ENCODE measurements at places on chromosomes 5 and 9. TPM values are rescaled to one million over a fixed set of nuclear protein-coding genes. Genes with fewer than 3 reads are reported as not detected.

IFNA21 gene
- total RNA-seq: not detected

ZNF462 gene
- 0.92 TPM for total RNA-seq

OR2V2 gene
- total RNA-seq: not detected

DNA sequence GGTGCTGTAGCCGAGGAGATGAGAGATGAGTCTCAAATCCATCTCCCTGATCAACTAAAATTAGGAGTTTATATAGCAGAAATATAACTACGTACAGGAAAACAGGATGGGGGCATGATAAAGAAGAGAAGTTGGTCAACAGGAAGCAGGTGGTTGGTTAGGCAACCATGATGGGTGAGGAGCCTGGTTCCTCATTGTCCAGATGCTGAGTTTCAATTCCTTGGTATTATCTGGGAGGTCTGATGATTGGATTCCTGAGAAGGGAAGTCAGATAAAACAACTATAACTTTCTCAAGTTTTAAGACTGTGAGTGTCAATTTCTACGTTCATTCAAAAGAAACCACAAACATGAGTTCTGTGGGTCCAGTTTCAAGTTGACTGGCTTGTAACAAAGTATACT, 323.9 kb downstream of the MTRR start:
- DNase-seq: no peak

DNA sequence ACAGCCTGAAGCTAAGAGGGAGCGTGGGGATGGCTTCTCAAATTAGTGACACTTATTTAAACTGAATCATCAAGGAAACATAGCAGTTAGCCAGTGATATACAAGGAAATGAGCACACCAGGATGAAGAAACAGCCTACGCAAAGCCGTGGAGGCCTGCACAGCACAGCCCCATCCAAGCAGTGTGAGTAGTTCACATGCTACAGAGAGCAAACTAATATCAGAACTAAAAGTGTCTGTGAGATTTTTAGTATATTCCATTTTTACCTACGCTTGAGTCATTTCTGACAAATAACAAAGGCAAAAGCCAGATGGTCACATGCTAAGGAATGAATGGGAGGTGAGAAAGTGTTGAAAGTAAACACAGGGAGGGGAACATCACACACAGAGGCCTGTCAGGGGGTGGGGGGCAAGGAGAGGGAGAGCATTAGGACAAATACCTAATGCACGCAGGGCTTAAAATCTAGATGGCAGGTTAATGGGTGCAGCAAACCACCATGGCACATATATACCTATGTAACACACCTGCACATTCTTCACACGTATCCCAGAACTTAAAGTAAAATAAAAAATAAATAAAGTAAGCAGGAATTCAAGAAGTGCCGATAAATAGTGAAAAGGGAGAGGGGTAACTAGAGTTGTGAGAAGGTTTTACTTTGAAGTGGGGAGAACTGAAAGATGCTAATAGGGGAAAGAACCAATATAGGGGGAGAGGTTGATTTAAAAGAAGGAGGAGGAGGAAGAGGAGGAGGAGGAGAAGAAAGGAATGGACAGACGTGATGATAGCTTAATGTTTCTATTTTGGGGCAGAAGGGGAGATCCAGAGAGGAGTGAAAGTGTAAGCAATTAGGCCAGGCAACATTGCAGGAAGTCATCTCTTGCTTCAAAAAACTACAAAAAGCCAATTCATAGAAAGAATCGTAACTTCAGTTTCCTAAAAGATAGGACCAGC, 100.9 kb upstream of the PTGER4 start:
- no peak for DNase-seq
